Midbrain (tissue), 1 donor: ENCODE measurements at places on chromosomes 2 and 18.

DNA sequence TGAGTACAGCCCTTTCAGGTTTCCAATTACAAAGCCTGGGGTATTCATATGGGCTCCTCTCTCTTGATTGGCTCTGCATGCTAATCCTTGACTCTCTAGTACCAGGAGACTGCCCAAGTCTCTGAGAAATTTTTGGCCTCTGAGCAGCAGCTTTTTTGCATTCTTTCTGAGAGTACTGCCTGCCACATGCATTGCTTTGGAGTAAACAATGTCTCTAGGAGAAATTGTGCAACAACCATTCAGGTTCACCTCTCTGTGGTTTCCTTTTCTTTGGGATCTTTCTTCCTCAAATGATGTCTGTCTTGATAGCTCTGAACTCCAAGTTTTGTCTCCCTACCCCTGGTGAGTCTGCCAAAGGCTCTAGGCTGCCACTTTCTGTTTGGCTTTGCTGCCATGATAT, 115.8 kb upstream of the SETBP1 start:
- DNase-seq: peak; percentile 16

GRCh38 chr2:168404764-168405163, 51.3 kb upstream of the CERS6 start:
- DNase-seq: no peak

GRCh38 chr2:41775366-41776025, 272.3 kb upstream of the PKDCC start:
- DNase-seq: no peak

DNA sequence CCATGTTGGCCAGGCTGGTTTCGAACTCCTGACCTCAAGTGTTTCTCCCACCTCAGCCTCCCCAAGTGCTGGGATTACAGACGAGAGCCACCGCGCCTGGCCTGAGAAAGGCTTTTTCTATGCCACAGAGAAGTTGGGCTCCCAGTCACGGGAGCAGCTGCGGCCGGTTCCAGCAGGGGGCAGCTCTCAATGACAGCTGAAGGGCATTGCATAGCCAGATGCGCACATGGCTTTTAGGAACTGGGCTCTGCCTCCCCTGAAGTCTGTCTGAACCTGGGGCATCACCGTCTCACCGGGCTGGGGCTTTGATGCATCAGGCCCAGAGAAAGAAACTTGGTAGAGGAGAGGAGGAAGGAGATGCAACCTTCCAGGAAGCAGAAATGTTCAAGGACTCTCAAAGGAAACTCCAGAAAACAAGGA, 84.2 kb upstream of the LAPTM4A start:
- peak; percentile 25 for DNase-seq

DNA sequence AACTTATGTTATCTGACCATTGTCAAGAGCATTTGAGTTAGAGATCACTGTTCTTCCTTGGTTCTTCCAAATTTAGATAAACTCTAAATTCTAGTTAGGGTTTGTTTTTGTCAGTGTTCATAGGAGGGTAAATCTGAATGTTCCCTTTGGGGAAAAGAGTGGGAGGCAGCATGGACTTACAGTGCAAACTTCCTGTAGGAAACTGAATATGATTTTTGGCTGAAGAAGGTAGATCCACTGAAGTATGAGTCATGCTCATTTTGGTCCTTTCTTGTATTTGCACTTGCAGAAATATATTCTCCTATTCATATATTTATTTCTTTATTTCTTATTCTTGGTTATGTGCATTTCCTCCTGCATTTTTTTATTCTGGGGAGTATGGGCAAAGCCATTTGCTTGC, 27.3 kb downstream of the CCDC85A start:
- DNase-seq: no peak

DNA sequence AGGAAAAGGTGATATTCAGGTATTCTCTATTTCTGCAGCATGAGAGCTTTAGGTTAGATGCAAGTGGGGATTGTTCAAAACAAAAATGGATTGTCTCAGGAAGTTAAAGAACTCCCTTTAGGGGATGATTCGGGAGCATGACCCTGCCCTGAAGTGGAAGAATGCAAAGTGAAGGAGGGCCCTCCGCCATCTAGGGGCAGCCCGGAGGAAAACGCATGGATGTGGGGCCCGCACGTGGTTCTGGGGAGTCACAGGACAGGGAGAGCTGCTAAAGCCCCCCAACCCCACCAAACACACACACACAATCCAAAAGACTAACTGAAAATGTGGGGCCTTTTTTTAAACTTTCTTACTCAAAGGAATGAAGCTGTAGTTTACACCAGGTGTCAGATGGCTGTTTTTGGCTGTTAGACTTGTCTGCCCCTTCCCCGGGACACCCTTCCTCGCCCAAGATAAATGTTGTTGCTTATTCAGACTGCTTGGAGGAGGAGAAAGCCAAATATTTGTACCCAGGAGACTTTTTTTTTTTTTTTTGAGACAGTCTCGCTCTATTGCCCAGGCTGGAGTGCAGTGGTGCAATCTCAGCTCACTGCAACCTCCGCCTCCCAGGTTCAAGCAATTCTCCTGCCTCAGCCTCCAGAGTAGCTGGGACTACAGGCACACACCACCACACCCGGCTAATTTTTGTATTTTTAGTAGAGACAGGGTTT, 78.8 kb downstream of the HNRNPLL start:
- no peak for DNase-seq

DNA sequence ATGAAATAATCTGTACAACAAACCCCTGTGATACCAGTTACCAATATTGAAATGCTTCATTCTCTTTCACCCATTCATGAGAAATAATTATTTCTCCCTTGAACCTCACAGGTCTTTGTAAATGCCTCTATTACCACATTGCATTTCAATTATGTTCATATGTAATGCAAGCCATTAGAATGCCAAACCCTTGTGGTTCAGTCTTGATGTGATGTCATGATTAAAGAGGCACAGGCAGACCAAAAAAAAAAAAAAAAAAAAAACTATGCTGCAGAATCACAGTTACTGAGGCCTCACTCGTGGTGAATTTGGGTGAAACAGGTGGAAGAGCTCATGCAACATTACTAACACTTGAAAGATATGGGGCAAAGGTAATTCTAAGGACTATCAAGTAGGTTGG, 9.4 kb upstream of the EPG5 start:
- no peak for DNase-seq
